Esophagus squamous epithelium (tissue), 5 donors: ENCODE measurements at places on chromosomes 12 and 14.

DNA sequence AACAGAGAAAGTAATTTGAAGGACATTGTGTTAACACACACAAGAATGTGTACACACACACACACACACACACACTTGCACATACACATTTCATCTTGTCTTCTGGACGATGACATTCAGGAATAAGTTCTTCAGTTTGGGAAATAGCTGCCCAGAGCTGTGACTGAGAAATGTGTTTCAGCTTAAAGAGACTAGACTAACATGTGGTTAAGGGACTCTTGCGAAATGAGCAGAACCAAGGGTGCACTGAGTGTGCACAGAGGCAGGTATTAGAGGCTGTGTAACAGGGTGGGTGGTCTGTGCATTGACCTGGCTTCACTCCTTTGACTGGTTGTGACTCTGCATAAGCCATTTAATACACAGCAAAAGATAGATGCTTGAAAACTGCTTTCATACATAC is 29.4 kb upstream of the KCNA5 start:
- no peak for DNase-seq

DNA sequence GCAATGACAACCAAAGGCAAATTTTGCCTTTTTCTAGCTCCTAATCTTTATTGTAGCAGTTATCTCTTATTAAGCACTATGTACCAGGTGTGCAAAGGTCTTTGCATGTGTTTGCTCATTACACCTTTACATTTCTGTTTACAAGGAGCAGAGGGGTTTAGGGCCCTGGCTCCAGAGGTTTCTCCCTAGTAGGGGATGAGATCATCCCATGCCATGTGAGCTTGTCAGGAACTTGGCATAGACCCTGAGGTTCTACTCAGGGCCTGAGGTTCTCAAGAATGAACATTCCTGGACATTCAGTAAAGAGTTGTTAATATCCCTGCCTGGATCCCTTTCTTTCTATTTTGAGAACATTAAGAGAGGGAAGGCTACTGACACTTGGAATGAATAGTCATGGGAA is 292.0 kb downstream of the RPAP3 start:
- no peak for DNase-seq

DNA sequence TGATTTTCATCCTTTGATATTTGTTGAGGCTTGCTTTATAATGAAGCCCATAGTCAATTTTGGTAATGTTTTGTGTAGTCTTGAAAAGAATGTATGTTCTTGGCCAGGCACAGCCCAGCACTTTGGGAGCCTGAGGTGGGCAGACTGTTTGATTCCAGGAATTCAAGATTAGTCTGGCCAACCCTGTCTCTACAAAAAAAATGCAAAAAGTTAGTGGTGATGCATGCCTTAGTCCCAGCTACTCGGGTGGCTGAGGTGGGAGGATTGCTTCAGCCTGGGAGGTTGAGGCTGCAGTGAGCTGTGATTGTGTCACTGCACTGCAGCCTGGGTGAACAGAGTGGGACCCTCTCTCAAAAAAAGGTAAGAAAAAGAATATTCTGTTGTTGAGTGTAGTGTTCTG is 10.8 kb downstream of the ETNK1 start:
- DNase-seq: no peak

DNA sequence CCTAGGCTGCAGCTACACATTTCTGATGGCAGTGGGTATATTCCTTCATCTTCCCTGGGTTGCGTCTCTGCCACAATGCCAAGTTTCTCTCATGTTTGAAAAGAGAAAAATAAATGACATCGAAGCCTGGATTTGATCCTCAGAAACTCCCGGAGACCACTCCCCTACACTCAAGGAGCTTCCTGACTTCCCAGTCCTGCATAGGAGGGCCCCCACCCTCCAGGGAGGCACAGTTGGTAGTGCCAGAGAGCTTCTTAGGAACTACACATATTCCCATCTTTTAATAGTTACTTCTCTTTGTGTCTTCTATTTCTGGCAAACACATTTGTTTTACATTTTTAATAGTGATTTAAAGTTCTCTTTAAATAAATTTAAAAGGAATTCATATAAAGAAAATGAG is 30.7 kb downstream of the AP5M1 start:
- no peak for DNase-seq

- DNase-seq: no peak
These were observed 106.0 kb downstream of the PELI2 start for GRCh38 chr14:56224229-56224628.

DNA sequence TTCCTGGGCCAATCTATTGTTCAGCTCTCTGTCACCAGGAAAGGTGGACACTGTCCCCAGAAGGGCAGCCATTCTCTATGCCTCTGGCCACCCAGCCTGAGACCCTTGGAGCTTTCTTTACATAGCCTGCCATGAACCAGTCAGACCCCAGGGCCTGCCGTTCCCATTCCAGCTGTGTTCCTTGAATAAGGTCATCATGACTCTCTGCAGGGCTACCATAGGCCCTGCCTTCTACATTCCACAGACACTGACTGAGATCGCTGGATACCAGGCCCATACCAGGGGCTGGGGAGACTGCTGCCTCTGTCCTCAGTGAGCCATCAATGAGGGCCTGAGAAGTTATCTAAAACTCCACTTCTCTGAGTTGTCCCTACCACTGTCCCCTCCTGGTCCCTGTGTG is 75.5 kb downstream of the SYNE3 start:
- DNase-seq: no peak

- DNase-seq: no peak
These were observed 61.8 kb upstream of the ATP2B1 start for GRCh38 chr12:89770391-89770790.

GRCh38 chr14:103746701-103747100 is 31.1 kb downstream of the ZFYVE21 start:
- no peak for DNase-seq

GRCh38 chr14:104927901-104928300 is 3.2 kb downstream of the PLD4 start:
- DNase-seq: no peak

DNA sequence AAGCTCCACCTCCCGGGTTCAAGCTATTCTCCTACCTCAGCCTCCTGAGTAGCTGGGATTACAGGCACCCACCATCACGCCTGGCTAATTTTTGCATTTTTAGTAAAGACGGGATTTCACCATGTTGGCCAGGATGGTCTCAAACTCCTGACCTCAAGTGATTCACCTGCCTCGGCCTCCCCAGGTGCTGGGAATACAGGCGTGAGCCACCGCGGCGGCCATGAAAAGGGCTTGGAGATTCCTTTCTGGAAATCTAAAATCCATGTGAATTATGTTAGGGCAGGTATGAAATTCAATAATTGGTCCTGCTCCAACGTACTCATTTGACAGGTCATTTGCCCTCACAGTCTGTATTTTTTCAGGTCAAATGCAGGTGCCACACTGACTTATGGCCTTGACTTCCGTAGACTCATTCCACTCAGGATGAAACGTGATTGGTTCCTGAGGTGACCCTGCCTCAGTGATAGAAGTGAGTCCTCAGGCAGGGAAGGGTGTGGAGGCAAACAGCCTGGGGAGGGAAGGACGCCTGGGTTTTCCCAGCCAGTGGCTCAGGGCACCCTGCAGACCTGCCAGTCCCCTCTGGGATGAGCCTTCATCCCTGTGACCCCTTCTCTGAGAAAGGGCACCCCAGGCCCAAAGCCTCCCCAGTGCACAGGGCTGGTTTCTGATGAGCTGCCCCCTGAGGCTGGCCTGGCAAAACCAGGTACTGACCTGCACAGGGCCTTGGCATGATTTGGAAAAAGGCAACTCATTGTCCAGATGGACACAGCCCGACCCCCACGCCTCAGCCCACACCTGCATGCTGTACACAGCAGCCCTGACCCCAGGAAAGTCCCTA is 48.7 kb downstream of the PSMA6 start:
- no peak for DNase-seq

- no peak for DNase-seq
These were observed 2.2 kb upstream of the DCD start for GRCh38 chr12:54650409-54650808.

- no peak for DNase-seq
These were observed 27.0 kb downstream of the PAPLN start for GRCh38 chr14:73264080-73264884.

DNA sequence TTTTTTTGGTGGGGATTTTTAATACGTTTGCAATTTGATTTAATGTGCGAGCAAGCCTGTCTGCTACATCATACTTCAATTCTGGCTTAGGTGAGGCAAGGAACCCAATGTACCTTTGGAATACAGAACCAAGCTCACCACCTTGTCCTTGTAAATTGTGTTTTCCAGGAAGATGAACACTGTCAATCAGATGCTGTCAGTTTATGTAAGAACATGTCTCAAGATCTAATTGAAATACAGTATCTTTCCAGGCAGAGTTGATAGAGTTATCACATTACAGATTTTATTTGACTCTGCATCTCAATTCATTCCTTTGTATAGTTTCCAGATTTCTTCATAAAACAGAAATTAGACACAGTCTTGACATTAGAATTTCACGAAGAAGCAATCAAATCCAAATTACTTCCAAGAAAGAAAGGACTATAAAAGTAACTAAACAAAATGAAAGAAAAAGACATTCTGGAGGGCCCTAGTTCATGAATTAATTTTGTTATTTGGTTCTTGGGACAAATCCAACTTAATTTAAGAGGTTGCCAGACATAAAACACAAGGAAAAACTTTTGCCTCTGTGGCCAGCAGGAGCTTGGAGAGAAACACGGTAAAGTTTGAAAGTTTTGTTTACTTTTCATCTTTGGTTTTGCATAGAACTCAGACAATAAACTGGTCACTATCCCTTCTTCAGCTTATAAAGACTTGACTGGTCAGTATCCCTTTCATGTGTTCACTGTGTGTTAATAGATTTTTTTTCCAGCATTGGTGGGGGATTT is 16.4 kb upstream of the MED13L start:
- DNase-seq: no peak

DNA sequence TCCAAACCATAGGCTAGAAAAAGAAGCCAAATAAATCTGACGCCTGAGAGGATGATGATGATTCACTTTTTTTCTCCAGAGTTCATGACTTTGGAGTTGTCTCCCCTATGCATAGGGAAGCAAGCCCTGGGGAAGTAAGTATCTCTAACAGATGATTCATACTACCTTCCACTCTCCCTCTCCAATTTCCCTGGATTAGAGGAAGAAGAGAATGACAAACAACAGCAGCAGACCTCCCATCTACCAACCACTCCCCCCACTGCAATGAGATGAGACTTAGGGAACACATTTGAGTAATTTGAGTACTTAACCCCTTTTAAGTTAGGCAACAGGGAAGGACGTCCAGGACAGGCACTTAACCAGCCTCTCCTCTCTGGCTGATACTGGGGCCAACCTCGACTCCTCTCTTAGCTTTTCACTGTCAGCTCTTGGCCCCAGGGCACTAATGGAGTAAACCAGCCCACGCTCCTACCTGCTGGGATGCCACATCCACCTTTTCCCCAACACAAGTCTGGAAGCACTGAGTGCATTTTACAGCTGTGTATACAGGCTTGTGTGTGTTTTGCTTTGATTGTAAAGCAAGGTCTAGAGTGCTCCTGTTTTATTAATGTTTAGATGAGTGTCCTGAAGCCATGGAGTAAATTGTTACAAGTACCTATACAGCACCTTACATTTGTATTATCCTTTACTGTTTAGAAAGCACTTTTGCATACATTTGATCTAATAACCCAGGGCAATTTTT is 180.7 kb downstream of the PHLDA1 start:
- no peak for DNase-seq

DNA sequence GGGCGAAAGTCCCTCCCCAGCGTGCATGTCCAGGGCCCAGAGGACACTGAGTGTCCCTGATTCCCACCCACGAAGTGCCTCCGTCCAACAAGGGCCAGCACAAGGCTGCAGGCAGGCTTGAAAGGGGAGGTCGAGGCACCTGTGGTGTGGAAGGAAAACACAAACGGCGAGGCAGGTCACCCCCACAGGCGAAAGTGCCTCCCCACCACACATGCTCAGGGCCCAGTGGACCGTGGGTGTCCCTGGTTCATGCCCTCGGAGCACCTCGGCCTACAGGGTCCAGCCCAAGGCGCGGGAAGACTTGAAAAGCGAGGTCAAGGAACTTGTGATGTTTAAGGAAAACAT is 370.4 kb downstream of the ALG10 start:
- DNase-seq: no peak
